Umbilical cord (tissue), 2 donors: ENCODE measurements at places on chromosomes 1 and 21.
A peak's percentile ranks its signal among the peaks of the same experiment; 100 is the strongest.

DNA sequence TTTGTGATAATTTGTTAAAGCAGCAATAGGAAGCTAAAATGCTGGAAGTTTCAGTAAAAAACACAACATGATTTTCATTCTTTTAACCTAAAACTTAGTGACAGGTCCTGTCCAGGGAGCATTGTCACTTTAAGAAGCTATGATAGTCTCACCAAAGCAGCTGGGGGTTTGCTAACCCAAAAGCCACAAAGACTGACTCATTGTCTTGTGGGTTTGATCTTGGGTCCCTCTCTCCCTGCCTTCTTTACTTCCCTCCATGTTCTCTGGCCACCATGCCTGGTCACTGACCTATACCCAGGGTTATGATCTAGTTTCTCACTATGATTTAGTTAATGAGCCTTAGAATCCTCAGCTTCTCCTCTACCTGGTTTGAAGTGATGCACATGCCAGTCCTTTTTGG, 213.5 kb upstream of the PTGFR start:
- DNase-seq: no peak

- peak; percentile 48 for DNase-seq
These were observed 65.8 kb upstream of the PRKACB start for GRCh38 chr1:84078108-84078841.

GRCh38 chr1:91548376-91549040, 47.9 kb downstream of the CDC7 start:
- DNase-seq: peak; percentile 45

DNA sequence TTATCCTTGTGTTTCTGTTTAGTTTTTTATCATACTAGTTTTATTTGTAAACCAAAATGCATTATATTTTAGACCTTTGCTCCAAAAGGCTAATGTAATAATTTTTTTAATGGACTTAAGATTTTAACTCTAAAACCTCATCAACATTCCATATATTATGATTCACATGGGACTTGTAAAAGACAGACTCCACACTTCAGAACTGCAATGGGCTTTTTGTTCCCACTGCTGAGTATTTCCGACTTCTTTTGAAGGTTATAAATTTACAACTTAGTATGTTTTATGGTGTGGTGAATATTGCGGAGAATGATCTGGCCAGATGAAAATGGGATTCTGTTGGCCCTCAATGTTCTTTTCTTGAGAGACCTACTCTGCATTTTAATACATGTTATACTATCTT, 678.5 kb downstream of the USP25 start:
- no peak for DNase-seq

DNA sequence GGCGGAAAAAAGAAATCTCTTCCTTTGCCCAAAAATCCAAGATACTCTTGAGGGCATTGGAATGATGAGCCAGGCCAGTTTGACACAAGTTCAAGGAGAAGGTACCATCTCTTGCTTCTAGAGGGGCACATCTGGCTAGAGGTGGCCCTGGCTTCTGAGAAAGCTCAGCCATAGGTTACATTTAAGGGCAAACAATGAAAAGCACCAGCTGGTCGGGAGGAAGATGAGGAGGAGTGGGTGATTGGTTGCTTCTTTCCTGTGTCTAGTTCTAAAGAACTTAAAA, 132.0 kb downstream of the DHRS3 start:
- DNase-seq: no peak

GRCh38 chr1:162023547-162024501, at the start of gene OLFML2B:
Gene OLFML2B, minus strand, starts transcription at chr1:162023869. Its CDS starts 439 bp downstream, at chr1:162023430.
- peak; percentile 80 for DNase-seq

- DNase-seq: no peak
These were observed 258.4 kb upstream of the ZRANB2 start for GRCh38 chr1:71339238-71339637.

DNA sequence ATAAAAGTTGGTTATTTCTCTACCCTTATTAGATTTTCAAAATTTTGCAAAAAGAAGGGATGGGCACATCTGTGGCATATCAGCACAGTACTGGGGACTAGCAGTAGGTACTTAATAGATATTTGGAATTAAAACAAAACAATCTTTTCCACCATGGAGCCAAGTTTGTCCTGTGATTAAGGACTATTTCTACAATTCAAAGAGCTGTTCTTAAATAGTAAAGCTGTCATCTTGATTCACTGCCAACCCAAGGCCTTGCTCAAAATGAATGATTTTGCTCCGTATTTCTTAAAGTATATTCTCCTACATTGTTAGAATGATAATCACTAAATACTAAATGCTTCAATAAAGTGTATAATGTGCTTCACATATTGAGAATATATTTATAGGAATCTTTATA, 169.9 kb downstream of the S1PR1 start:
- no peak for DNase-seq

- DNase-seq: no peak
These were observed 351.0 kb upstream of the VAMP3 start for GRCh38 chr1:7420098-7420445.

DNA sequence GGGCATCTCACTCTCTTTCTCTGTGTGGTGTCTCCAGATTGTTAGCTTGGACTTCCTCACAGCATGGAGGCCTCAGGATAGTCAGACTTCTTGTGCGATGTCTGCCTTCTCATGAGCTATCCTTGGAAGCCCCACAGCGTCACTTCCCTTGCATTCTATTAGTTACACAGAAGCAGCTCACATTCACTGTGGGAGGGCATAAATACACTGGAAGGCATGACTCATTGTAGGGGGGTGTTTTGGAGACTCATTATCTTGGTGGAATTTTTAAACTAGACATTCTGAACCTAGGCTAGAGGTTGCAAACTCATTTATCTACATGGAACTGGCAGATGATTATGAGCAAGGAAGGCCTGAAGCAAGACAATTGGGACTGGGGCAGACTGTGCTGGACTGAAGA, 21.4 kb upstream of the FASLG start:
- DNase-seq: no peak

DNA sequence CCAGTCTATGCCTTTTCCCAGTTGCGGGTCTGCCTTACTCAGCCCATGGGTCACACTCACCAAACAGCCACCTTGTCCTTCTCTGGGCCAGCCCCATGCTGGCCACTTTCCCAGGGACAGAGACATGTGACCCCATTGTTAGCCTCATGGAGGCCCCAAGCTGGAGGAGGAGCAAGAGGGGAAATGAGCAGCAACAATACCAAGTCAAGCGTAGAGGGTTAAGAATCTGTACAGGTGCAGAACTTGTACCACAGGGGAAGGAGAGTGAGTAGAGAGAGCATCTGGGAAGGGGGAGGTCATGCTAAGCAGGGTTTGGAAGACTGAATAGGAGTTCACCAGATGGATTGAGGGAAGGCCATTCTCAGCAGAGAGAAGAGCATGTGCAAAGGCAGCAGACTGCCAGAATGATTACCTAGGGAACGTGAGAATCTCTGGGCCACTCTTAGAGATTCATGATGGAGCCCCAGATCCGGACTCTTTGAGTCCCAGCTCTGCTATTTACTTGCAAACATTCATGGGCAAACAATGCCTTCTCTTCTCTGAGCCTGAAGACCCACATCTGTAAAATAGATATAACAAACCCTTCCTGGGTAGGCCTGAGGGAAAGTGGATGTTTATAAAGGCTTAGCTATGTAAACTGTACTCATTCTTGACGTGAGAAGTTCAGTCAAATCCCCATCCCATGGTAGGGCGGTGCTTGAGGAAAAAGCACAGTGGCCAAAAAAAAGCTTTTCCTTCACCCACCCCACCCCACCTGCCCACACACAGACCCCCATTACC, 2.8 kb upstream of the SLC2A1 start:
- DNase-seq: no peak
